SW 1271 (cell line): ENCODE measurements at places on chromosomes 6 and 20.

DNA sequence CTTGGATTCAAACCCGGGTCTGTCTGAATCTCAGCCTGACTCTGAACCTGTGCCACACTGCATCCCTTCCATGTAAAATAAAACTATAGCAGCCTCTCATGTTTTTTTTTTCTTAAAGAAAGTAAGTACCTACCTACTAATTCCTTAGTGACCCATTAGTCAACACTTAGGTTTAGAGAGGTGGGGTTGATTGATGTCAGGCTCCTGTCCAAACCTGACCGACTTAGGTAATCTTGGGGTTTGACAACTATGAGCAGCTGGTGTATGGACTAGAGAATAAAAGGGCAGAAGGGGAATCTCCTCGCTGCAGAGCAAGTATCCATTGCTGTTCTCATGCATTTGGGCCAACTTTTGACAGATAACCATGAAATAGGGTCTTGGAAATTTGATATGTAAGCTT is 6.5 kb downstream of the NKAIN2 start:
- DNase-seq: no peak

DNA sequence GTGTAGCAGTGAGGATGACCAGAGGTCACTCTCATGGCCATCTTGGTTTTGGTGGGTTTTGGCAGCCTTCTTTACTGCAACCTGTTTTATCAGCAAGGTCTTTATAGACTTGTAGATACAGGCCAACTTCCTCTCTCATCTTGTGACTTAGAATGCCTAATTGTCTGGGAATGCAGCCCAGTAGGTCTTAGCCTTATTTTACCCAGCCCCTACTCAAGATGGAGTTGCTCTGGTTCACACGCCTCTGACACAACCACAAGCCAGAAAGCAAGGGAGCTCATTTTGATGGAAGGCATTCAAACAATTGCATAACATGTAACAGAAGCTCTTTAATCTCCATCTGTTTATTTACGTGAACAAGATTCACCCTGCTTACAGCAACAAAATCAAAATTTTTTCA is 492.0 kb upstream of the SULF2 start:
- DNase-seq: no peak

DNA sequence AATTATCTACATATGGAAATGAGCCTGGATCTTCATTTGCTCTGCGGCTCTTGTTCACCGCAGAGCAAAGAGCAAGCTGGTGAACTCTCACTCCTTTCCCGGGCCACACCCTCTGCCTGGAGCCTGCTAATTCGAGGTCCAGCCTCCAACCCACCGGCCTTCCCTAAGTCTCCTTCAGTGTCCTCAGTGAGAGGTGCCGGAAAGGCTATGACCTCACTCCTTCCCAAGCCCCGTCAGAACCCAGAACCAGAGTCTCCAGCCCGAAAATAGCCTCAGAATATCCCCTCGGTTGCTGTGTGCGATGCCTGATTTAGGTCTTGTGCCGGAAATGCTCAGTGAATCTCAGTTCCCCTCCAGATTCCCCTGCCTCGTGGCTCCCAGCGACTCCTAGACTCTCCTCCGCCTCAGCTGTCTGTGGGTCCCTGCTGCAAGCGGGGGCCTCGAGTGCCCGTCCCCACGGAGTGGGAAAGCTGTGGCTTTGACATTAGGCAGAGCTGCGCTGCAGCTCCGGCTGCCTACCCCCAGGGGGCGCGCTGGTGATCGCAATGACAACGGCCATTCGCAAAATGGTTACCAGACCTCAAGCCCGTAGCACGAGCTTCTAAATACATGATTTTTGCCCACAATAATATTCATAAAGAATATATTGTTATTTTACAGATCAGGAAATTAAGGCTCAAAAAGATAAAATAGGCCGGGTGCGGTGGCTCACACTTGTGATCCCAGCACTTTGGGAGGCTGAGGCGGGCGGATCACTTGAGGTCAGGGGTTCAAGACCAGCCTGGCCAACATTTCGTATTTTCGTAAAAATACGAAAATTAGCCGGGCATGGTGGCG is 4.1 kb upstream of the BNIP5 start:
- DNase-seq: no peak

DNA sequence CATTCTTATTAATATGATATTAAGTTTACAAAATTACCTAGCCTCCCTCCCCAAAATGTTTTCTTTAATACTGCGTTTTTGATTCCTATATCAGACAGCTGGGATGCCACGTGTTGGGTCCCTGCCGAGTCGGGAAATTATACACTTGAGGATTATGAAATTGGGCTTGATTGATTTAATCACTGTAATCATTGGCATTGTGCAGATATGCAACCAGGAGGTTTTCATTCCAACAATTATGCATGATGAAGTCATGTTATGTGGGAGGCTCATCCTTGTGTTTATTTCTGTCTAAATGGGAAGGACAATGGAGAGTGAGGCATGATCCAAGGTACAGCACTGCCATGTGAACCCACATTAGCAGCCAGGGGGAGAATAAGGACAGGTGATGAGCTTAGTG is 30.6 kb upstream of the RIPOR2 start:
- no peak for DNase-seq

DNA sequence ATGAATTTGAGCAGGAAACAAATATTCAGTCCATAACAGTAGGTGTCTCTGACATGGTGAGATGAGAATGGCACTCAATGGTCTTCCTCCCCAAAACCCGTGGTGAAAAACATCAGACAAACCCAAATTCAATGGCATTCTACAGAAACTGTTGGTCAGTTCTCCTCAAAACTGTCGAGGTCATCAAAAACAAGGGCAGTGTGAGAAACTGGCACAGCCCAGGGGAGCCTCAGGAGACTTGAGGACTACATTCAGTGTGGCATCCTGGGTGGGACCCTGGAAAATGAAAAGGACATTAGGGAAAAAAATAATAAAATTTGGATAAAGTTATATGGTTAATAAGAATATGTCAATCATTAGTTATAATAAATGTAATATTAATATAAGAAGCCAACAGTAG is 40.6 kb downstream of the LBP start:
- DNase-seq: no peak

- no peak for DNase-seq
Observed at GRCh38 chr6:30889921-30890645, 5.8 kb downstream of the DDR1 start.

DNA sequence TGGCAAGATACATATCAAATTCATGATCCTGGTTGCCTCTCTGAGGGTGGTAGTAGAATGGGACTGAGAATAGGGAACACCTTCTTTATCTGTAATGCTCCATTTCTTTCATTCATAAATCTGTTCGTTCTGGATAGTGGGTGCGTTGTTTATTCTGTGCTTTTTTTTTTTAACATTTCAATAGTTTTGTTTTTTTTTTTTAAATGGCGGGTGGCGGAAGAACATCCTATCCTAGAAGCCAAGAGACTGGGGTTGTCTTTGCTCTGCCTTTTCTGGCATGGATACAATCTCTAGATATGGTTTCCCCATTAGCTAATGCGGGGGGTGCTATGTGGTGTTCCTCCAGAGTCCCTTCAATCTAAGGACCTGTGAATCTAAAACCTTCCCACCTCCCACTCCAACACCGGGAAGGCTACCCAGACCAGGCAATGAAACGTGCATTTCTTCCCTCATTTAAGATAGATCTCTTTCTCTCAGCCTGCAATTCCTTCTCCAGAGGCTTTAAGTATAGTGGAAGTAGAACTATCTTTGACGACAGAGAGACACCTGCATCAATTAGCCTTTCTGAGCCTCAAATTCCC is 883 bp upstream of the CCDC28A start:
- no peak for DNase-seq

DNA sequence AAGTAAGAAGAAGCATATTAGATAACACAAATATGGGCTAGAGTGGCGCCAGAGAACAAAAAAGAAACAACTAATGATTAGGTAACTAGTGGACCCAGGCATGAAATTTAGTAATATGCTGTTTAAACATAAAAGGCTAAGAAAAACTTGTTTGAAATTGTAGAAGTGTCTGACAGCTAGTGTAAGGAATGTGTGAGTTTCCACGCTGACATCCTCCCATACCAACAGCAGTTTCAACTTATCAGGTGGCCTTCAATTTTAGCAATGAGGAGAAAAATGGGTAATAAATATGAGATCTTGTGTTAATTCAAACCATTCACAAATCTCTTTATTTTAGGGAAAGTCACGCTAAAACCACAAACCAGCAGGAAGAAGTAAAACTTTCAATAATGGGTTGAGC is 440.2 kb upstream of the FLRT3 start:
- no peak for DNase-seq

GRCh38 chr20:8718279-8718678 is 350.6 kb upstream of the PLCB4 start:
- DNase-seq: no peak

GRCh38 chr6:33116417-33116816 is 40.6 kb downstream of the HLA-DPB1 start:
- no peak for DNase-seq

- no peak for DNase-seq
Observed at GRCh38 chr6:74654296-74654695, 551.6 kb downstream of the COL12A1 start.

- no peak for DNase-seq
Observed at GRCh38 chr6:3195695-3196497, 31.6 kb downstream of the TUBB2B start.

GRCh38 chr6:42569102-42570028 is 5.5 kb downstream of the UBR2 start:
- peak; percentile 53 for DNase-seq

- no peak for DNase-seq
Observed at GRCh38 chr6:48116699-48117645, 6.0 kb upstream of the PTCHD4 start.

DNA sequence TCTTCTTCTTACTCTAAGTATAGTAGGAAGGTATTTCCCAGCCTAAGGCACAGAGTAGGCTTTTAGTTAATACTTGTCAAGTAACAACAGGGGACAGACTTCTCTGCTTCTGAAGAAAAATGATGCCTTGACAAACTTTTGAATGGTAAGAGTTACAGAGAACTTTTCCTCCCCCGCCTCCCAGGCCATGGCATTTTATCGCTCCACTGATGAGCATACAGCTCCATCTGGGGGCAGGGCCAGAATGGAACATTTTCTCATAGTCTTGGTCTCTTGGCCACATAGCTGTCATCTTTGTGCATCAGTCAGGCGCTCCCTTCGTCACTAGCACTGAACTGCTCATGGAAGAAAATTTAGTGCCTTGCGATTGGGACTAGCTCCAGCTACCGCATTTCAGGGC is 1066.8 kb upstream of the CITED2 start:
- peak; percentile 51 for DNase-seq

DNA sequence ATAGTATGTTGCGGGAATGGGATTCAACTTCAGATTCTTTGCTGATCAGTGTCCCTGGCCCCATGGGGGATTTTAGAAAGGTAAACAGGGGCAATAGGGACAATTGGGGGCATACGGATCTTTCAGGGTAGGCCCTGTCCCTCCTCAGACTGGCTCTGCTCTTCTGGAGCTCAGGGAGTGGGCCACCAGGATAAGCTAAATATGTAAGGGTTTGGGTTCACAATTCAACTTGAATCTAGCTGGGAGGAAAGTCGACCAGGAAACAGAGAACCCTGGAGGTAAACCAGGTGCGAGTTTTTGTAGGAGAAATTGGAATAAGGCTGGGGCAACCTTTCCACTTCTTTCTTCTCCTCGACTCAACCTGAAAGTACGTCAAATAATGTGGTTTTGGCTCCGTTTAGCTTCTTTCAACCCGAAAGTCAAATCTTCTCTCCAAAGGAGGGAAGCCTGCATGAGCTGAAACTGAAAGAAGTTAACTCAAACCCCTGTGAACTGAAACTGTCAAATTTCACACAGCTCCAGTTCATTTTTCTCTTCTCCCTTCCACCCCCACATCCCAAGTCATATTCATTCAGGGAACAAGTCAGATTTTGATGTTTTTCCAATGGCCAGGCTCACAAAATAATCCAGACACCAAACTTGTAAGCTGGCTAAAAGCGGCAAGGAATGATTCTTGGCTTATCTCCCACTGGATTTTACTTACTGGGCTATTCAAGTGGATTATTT is 278.2 kb downstream of the CLIC5 start:
- DNase-seq: no peak

GRCh38 chr6:87670707-87671106 is 31.3 kb downstream of the AKIRIN2 start:
- DNase-seq: no peak

DNA sequence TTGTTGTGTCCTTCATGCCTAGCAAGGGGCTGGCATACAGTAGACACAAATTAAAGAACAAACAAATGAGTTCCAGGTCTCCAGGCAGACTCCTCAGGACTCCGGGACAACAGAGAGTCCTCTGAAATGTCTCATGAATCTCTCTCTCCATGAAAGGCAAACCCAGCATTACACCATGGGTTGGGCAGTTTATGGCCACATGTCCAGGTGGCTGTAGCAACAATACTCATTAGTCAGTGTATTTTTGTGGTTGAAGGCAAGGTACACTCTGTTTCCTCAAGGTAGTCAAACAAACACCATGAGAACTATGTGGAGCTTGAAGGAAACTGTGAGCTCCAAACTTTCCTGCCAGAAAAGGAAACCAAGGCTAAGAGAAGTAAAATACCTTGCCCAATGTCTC is 62.2 kb downstream of the KCNB1 start:
- DNase-seq: no peak

DNA sequence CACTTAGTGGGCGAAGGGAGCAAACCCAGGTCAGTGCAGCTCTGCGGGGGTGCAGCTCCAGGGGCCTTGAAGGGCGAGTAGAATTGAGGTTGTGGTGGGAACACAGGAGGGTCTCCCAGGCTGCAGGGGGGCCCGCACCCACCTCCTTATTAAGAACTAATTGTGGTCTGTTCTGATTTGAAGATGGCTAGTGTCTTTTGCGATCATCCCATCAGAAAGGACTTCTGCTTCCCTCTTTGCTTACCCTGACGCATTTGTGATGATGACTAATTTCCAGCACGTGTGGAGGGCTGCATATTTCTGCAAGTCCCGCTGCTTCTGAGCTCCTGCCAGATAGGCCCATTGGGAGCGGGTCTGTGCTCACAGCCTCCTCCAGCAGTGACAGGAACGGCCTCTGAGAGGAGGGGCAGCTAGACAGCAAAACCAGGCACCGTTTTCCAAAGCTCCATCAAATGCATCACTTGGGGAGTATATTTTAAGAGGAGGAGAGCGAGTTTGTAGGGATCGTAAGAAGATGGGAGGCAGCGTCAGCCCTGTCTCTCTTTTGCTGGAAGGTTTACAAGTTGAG is 268.9 kb downstream of the CDH4 start:
- no peak for DNase-seq
